B cell (primary cell): ENCODE measurements at places on chromosomes 11 and 22. TPM values are rescaled to one million over a fixed set of nuclear protein-coding genes. Genes with fewer than 3 reads are reported as not detected.

- no peak overlapping the region for H3K4me3 ChIP-seq
- no peaks in the 10 kb centered on the region for H3K36me3 ChIP-seq
- H3K4me1 ChIP-seq, result peaks cover 14% of the 10 kb centered on the region
- H3K27ac ChIP-seq, result no peak overlapping the region
- peak; percentile 43 for DNase-seq
These were observed 4.9 kb upstream of the TCN2 start for GRCh38 chr22:30602049-30602448.

- no peak overlapping the region for H3K27ac ChIP-seq
- H3K4me3 ChIP-seq, result no peak overlapping the region
- H3K27me3 ChIP-seq, result peaks cover 8% of the 10 kb centered on the region
These were observed 422 bp upstream of the LGR4 start for GRCh38 chr11:27473017-27473406.

DNA sequence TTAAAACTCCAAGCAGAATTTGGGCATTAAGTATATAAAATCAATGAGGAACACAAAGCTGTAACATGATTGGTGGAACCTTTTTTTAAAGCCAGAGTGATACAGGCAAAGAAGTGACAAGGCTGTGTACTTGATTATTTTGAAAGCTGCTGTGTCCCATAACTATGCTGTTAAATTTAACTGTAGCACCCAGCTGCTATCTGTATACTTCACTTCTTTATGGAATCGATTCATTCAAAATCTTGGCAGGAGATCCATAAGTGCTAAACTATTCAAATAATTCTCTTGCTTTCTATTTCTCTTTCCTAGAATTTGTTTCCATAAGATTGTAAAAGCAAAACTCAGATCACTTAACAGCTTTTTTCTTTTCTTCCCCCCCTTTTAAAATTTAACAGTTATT lies 231.7 kb downstream of the DYNC2H1 start:
- H3K27me3 ChIP-seq, result no peaks in the 10 kb centered on the region
- no peak overlapping the region for H3K27ac ChIP-seq
- DNase-seq, result no peak
- H3K4me1 ChIP-seq, result no peaks in the 10 kb centered on the region
- no peaks in the 10 kb centered on the region for H3K36me3 ChIP-seq

GRCh38 chr22:41908411-41909309 lies 6.2 kb downstream of the SHISA8 start:
- peaks cover 54% of the 10 kb centered on the region for H3K4me1 ChIP-seq
- H3K27me3 ChIP-seq, result no peaks in the 10 kb centered on the region
- peak; percentile 53 for DNase-seq
- peaks cover 28% of the 10 kb centered on the region for H3K36me3 ChIP-seq
- peak overlapping the region; percentile 22 for H3K27ac ChIP-seq

- no peak overlapping the region for H3K27ac ChIP-seq
- DNase-seq, result no peak
- no peaks in the 10 kb centered on the region for H3K36me3 ChIP-seq
- no peaks in the 10 kb centered on the region for H3K4me1 ChIP-seq
These were observed 56.4 kb upstream of the BARX2 start for GRCh38 chr11:129319201-129319600.

OR2D2 gene
- total RNA-seq, result not detected in 2 replicates

OR6T1 gene
- total RNA-seq, result not detected in 2 replicates

FBLN1 gene
- not detected in 2 replicates for total RNA-seq

- peaks cover 25% of the 10 kb centered on the region for H3K4me1 ChIP-seq
- H3K4me3 ChIP-seq, result no peak overlapping the region
- no peak overlapping the region for H3K27ac ChIP-seq
- no peak for DNase-seq
These were observed 120.6 kb downstream of the PDE3B start for GRCh38 chr11:14764179-14764578.
